Naive B cell (primary cell): ENCODE measurements at places on chromosomes 11 and 22. TPM values are rescaled to one million over a fixed set of nuclear protein-coding genes. Genes with fewer than 3 reads are reported as not detected.

Gene FUT4
- polyA plus RNA-seq, result 1.0 TPM

GRCh38 chr22:39985383-39986035 is 9.2 kb upstream of the FAM83F start:
- peaks cover 56% of the 10 kb centered on the region for H3K27me3 ChIP-seq
- no peak overlapping the region for H3K27ac ChIP-seq
- no peak overlapping the region for H3K4me3 ChIP-seq

- peaks cover 5% of the 10 kb centered on the region for H3K4me1 ChIP-seq
- H3K27me3 ChIP-seq, result no peaks in the 10 kb centered on the region
- H3K36me3 ChIP-seq, result peaks cover 12% of the 10 kb centered on the region
- no peak overlapping the region for H3K4me3 ChIP-seq
- no peak overlapping the region for H3K27ac ChIP-seq
These were observed 8.6 kb downstream of the DNHD1 start for GRCh38 chr11:6505577-6506240.

Gene ACTN3
- not detected for polyA plus RNA-seq

DNA sequence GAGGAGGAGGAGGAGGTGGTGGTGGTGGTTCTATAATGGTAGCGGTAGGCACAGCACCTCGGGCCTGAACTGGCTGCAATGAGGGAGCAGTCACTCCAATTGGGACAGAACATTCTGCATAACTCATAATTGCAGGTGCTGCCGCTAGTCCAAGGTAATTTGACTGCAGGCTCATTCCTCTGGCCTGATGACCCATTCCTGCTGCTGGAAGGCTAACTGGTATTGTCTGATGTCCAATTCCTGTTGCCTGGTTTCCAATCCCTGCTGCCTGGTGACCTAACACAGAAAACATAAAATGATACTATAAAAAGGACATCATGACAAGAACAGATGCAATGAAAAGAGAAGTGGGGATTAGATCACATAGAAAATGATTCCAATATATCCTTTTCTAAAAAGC is 7.9 kb upstream of the AGBL2 start:
- DNase-seq, result no peak
- H3K4me3 ChIP-seq, result no peak overlapping the region
- H3K4me1 ChIP-seq, result no peaks in the 10 kb centered on the region
- H3K36me3 ChIP-seq, result peaks cover 20% of the 10 kb centered on the region
- no peaks in the 10 kb centered on the region for H3K27me3 ChIP-seq
- no peak overlapping the region for H3K27ac ChIP-seq

DNA sequence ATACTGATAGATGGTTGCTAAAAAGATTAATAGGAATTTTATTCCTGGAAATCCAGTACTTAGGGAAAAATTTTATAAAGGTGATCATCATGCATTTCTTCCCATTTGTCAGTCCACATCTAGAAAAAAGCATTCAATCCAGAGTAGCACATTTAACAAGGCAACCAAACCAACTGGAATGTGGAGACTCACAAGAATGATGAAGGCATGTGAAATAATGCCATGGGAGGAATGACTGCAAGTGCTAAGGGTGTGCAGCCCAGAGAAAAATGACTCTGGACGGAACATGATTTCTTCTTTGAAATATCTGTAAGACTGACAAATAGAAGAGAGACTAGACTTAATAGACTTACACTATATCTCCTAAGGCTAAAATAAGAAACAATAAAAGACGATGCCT is 33.8 kb downstream of the BLID start:
- no peak for DNase-seq
- H3K4me3 ChIP-seq, result no peak overlapping the region
- H3K27me3 ChIP-seq, result peaks cover 9% of the 10 kb centered on the region
- H3K36me3 ChIP-seq, result no peaks in the 10 kb centered on the region
- no peak overlapping the region for H3K27ac ChIP-seq
